ENCODE measurements at places on chromosomes 1 and 21. TPM values are rescaled to one million over a fixed set of nuclear protein-coding genes. Genes with fewer than 3 reads are reported as not detected.

Gene DMRTA2
- not detected for total RNA-seq

Gene TMEM61
- not detected for total RNA-seq

Gene HSPG2
- total RNA-seq: 171 TPM

Gene OR2L5
- not detected for total RNA-seq

Gene GNAT2
- 0.44 TPM for total RNA-seq

Gene PADI2
- total RNA-seq: 507 TPM

Gene MPL
- total RNA-seq: not detected

- H3K27me3 ChIP-seq: no peaks in the 10 kb centered on the region
- no peaks in the 10 kb centered on the region for H3K4me1 ChIP-seq
- DNase-seq: no peak
- H3K4me3 ChIP-seq: no peak overlapping the region
- H3K36me3 ChIP-seq: no peaks in the 10 kb centered on the region
Measured at GRCh38 chr1:17683598-17683997, 71.5 kb upstream of the ACTL8 start.

DNA sequence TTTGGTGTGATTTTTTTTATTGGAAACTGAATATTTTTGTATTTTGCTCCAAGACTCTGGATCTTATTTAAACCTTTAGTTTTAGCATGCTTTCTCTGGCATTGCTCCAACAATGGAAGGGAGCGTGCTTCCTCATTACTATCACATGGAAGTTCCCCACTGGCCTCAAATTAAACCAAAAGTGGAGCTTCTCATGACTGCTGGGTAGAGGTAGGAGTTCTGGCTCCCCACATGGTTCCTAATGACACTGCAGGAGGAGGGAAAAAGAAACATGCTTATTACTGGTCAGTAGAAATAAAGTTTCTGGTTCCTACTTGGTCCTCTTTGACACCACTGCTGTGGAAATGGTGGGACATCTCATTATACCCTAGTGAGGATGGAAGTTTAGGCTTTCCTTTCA, 310.5 kb downstream of the PTGER3 start:
- H3K27ac ChIP-seq: no peak overlapping the region
- no peaks in the 10 kb centered on the region for H3K27me3 ChIP-seq
- no peaks in the 10 kb centered on the region for H3K4me1 ChIP-seq
- no peak for DNase-seq
- no peak overlapping the region for H3K4me3 ChIP-seq

GRCh38 chr1:55049914-55050278, 10.5 kb downstream of the PCSK9 start:
- no peak overlapping the region for H3K4me3 ChIP-seq
- DNase-seq: no peak
- H3K27me3 ChIP-seq: no peaks in the 10 kb centered on the region
- no peaks in the 10 kb centered on the region for H3K36me3 ChIP-seq
- no peak overlapping the region for H3K27ac ChIP-seq
- H3K4me1 ChIP-seq: no peaks in the 10 kb centered on the region

GRCh38 chr1:64895500-64895899, 70.8 kb downstream of the JAK1 start:
- H3K27me3 ChIP-seq: no peaks in the 10 kb centered on the region
- no peak for DNase-seq
- no peak overlapping the region for H3K4me3 ChIP-seq
- no peaks in the 10 kb centered on the region for H3K36me3 ChIP-seq

DNA sequence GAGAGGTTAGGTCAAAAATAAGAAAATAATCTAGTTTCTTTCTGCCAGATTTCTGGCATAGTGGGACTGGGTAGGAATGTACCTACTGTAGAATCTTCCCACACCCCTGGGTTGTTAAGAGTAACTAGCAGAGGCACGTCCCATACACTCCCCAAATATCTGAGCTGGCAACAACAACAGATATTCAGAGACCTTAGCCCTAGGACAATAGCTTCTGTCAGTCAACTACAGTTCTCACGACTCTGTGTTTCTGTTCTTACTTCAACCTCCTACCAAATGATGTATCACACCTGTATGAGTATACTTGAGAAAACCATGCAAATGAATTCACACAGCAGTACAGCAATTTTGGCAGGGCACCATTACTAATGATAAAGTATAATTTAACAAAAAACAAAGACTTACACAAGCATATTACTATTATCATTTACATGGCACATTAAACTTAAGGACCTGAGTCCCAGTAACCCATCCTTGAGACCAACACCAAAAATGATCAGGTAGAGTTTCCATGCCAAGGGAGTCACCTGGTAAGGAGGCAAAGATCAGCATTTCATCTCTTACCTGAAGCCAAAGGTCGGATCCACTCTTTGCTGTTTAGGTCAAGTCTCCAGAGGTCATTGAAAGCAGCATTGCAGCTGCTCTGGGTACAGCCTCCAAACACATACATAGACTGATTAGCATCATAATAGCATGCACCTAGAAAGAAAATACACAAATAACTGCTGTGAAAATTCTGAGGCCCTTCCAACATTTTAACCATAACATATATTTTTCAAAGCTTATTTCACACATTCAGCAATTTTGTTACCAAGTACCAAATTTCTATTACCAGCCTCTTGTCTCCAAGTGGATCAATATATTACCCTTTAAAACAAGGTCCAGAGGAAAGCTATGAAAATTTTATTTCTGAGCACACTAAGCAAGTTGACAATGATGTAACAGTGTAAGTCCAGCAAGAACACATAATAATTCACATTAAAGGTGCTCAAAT, 57.5 kb upstream of the CPLANE2 start:
- no peak overlapping the region for H3K4me3 ChIP-seq
- no peaks in the 10 kb centered on the region for H3K4me1 ChIP-seq
- no peaks in the 10 kb centered on the region for H3K27me3 ChIP-seq
- H3K27ac ChIP-seq: no peak overlapping the region

DNA sequence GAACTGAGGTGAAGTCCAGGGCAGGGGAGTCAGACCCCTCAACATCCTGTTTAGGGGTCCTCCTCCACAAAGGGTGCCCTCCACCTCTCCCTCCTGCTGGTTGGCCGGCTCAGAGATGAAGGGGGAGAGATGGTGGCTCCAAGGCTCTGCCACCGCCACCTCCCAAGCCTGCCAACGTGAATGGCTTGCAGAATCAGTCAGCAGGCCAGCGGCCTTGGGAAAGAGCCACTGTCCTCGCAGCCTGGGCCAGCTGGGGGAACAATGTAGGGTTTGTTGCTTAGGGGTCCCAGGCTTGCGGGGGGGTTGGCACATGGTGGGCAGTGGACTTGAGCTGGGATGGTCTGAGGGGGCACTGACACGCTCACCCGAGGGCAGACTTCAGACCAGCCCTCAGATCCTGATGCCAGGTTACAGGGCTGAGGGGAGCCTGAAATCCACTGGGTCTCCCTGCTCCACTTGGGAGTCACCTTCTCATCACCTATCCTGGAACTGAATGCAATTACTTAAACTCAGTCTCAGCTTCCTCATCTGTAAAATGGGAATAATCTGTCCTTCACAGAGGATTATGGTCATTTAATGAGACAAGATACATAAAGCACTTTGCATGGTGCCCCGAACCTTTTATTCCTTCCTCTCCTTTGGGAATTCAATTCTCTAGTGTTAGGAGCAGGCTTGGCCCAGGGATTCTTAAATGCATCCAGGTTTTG, 8.3 kb downstream of the GPR37L1 start:
- H3K4me3 ChIP-seq: no peak overlapping the region
- no peak overlapping the region for H3K27ac ChIP-seq
- peaks cover 5% of the 10 kb centered on the region for H3K4me1 ChIP-seq
- DNase-seq: no peak

DNA sequence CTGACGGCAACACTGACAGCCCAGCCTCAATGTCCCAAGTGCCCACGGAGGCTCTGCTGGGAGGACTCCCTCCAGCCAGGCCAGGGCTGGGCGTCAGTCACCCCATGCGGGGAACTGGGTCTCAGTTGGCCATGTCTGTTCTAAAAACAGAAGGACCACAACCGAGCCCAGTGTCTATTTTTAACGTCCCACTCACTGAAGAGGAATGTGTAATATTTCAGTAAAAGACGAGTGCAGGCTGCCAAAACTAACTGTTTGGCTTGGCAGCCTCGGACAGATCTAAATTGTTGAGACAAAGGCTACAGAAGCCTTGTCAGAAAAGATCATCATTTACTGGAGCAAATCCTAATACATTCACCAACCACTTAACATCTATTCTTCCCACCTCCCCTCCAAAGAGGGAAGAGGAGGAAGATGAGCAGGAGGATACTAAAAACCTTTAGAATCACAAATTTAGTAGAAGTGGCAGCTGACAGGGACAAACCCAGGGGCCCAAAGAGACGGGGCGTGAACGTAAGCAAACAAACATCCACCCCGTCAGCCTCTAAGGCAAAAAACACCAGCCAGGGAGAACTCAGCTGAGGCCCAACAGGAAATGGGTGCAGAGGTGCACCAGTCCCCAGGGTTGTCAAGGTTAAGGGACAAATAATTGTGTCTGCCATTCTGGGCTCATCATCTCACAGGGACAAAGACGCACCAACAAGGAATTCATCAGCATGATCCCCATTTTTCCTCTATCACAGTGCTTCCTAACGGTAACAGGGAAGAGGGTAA, 18.7 kb downstream of the C1orf198 start:
- no peaks in the 10 kb centered on the region for H3K27me3 ChIP-seq
- H3K36me3 ChIP-seq: no peaks in the 10 kb centered on the region
- peak overlapping the region; percentile 48 for H3K27ac ChIP-seq
- H3K4me3 ChIP-seq: no peak overlapping the region
- H3K4me1 ChIP-seq: peaks cover 26% of the 10 kb centered on the region

DNA sequence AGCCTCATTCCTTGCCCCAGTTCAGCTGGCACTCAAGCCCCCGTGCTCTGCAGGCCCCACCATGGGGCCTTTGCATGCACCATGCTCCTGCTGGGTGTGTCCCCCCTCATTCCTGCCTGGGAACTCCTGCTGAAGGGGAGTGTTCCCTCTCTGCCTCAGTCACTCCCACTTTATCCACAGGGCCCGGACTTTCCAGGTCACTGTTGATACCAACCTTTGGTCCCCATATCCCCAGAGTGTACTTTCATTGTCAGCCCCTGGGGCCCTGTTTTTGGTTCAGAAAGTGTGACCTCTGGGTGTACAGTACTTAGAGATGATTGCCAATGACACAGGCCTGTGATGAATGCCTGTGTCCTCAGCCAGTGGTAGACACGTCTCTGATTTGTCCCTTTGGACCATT, 2.9 kb downstream of the TTC22 start:
- H3K27ac ChIP-seq: no peak overlapping the region
- no peaks in the 10 kb centered on the region for H3K4me1 ChIP-seq
- H3K36me3 ChIP-seq: no peaks in the 10 kb centered on the region
- no peak for DNase-seq
